ENCODE measurements at places on chromosomes 5 and 9.

DNA sequence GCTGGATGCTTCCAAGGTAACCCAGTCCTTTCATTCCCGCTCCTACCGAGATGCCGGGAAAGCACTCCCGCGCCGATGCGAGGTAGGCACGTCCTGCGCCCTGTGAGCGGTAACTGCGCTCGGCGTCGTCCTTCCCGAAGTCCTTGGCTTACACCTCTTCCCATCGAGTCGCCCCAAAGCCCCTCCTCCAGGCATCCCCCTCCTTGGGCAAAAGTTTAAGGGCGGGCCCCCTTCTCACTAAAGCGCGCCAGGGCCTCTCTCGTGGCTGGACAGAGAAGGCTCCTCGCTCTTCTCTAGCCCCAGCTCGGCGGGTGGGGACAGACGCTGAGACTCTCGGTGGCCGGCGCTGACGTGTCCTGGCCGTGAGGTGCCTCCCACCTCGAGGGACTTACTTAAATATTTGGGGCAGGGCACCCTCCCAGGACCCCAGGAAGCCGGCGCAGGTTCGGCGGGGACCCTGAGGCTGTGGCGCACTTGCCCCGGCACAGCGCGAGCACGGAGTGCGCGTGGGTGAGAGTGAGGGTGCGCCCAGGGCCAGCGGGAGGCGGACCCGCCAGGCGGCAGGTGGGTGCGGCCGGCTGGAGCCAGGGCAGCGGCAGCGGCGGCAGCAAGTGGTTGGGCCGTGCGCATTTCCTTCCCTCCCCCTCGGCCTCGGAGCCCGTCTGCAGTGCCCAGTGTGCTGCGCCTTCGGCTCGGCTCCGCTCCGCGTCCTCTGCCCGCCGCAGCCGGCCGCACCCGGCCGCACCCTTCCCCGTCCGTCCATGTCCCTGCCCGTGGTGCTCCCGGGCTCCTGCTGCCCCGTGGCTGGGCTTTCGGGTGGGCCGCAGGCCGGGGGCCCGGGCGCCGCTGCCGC, at the start of gene ENTREP1:
TSS of gene ENTREP1 (plus strand) at position 667 of the 853 bp plus-strand sequence. CDS start at position 762, 95 bp downstream.
- DNase-seq, result no peak

DNA sequence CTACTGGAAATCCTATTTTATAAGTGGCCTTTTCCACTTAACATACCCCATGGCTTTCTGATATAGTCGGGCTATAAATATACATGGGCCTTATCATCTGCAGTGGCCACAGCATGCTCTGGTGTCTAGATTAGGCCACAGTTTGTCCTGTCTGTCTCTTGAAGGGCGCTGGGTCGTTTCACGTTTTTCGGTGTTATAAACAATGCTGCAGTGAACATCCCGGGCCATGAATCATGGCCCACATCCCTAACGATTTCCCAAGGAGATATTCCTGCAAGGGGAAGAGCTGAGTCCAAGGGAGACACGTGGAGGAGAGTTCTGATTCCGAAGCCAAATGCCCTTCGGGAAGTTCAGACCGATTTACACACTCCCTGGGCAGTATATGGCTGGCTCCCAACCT, 8.4 kb downstream of the PLPP7 start:
- no peak for DNase-seq

DNA sequence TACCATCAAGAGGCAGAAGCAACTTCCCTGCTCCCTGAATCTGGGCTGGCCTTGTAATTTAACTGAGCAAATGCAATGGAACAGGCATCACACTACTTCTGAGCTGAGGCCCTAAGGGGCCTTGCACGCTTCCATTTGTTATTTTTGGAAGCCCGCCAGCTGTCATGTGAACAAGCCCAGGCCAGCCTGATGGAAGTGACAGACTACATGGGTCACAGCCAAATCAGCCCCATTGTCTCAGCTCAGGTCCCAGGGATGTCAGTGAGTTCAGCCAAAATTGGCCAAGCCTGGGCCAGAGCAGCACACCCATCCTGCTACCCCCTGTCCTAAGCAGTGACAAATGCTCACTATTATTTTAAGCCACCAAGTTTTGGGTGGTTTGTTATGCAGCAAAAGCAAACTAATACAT, 72.8 kb downstream of the PRRT1B start:
- no peak for DNase-seq

DNA sequence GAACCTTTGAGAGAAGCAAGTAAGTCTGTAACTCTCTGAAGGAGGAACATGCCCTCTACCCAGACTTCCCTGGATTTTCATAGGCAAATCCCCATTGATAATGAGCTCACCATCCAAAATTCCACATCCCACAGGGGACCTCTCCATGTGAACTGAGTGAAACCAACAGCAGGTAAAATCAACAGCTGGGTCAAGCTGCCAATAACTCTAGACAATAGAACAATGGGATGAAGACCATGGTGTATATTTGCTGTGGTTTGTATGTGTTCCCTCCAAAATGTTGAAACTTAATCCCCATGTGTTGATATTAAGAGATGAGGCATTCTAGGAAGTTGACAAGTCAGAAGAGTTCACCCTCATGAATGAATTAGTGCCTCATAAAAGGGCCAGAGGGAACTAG, 110.2 kb upstream of the MYO10 start:
- DNase-seq, result no peak

- DNase-seq, result no peak
Measured at GRCh38 chr5:81696418-81697397, 54.2 kb downstream of the SSBP2 start.

DNA sequence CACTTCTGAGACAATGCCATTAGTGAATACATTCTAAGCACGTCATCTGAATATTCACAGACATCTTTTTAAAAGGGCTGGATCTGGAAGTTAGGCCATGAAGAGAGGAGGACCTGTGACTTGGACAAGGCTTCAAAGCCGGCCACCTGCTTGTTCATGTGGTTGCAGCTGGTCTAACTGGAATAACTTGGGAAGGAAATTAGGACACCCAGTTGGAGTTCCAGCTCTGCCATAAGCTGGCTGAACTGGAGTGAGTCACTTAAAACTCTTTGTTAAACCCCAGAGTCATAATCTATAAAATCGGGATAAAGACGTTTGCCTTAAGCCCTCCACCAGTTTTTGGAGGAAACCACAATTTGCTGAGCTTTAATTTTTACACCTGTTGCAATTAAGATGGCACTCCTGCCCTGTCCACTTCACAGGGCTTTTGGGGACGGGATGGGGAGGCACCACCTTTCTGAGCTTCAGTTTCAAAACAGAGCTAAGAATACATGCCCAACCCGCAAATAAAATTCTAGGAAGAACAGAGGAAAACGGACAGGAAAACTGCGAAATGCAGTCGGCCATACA, 536 bp upstream of the STX17 start:
- DNase-seq, result no peak

DNA sequence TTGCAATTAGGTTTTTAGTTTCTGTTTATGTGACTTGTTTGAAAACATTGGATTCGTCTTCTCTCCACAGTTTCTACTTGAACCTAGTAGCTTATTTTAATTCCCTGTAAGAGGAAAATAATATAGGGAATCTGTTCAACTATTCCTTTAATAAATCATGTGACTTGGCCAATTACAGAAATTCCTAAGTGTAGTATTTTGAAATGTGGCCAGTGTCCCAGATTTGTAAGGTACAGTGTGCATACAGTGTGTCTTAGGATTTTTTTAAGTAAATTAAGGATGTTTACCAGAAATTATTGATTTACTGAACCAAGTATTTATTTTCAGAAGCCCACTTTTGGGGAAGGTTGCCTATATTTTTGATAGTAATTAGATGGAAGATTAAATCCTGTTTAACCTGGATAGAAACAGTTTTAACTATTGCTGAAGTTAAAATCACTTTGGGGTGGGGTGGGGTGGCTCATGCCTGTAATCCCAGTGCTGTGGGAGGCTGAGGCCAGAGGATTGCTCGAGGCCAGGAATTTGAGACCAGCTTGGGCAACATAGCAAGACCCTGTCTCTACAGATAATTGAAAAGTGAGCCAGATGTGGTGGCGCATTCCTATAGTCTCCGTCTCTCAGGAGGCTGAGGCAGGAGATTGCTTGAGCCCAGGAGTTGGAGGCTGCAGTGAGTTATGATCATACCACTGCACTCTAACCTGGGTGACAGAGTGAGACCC, 36.9 kb downstream of the G3BP1 start:
- no peak for DNase-seq

DNA sequence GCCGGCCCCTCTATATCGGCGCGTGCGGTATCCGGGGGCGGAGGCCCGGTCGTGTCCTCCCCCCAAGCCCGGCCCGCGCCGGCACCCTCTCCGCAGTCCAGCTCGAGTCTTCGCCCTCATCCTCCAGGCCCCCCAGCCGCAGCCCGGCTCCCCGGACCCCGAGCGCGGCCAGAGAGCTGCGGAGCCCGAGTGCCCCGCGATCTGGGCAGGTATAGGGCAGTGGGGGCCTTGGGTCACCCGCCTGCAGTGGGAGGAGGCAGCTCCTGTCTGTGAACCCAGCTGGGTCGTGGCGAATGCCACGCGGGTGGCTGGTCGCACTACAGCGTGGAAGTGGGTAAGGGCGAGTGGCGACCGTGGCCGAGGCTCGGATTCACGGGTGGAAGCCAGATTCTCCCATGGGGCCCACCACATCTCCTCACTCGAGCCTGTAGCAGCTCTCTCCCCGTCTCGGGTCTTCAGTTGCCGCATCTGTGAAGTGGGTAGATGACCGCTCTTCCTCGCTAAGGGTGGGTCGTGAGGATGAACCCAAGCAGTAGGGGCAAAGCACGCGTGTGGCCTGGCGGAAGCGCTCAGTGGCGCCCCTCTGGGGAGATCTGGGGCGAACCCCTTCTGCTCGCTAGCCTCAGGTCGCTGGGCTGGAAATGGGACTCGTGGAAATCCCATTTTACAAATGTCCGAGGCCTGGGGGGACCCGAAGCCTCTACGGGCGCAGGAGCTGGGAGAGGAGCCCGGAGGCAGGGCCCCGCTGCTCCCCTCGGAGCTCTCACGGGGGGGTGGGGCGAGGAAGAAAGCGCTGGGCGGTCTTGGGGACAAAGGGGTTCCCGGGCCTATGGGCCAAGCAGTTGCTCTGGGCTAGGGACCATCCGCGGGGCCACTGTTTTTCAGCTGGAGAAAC, 1.9 kb downstream of the NR5A1 start:
- DNase-seq, result no peak

DNA sequence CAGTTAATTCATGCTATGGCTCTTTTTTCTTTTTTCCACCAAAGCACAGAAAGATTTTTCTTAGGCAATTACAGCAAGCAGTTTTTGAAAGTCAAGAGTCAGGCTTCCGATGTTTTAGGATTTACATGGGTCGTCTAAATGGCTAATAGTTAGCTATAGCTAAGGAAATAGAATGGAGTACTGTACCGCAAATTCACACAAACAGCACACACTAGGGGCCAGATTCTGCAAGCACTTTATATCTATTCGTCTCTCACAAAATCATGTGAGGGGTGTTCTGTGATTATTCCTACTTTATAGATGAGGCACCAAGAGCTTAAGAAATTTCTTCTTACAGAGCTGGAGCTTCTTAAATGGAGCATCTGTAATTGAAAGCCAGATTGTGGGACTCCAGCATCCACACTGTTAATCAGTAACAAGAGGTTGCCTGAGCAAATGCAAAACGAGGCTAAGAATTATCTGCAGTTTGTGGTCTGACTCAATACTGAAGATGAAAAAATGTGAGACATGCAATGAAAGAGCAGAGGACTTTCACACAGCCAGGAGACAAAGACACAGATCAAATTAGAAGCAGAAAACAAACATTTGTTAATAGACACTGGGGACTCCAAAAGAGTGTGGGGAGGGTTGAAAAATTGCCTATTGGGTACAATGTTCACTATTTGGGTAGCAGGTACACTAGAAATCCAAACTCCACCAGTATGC, 62.7 kb upstream of the CTXN3 start:
- no peak for DNase-seq

DNA sequence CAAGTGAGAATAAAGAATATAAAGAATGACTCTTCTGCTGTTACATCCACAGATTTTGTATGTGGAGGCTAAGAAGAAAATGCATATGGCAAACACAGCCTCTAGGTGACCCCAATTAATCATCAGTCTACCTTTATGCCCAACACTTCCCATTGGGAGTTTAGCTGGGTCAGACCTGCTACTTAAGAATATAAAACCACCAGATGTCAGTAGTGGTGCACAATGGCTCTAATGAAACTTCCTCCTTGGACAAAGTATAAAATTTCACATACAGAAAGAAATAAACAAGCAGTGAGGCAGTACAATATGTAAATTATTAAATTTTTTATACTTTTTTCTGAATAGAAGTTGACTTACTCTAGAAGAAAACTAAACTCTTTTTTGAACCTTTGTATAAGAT, 539.9 kb downstream of the BRINP1 start:
- no peak for DNase-seq

GRCh38 chr9:111102793-111103464, 64.7 kb upstream of the LPAR1 start:
- no peak for DNase-seq

GRCh38 chr9:126145887-126146253, 180.8 kb upstream of the MVB12B start:
- no peak for DNase-seq

DNA sequence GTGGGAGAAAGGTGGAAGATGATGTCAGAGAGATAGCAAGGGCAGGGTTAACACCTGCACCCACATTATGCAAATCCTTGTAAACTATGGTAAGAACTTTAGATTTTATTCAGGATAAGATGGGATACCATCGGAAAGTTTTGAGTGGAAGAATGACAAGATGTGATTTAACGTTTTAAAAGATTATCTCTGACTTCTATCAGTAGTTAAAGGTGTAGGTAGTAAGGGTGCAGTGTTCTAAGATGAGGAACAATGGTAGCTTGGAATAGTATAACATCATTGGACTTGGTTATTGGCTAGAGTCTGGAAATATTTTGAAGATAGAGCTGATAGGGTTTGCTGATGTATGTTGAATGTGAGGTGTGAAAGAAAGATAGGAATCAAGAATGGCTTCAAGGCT, 211.3 kb downstream of the CCDC171 start:
- no peak for DNase-seq

DNA sequence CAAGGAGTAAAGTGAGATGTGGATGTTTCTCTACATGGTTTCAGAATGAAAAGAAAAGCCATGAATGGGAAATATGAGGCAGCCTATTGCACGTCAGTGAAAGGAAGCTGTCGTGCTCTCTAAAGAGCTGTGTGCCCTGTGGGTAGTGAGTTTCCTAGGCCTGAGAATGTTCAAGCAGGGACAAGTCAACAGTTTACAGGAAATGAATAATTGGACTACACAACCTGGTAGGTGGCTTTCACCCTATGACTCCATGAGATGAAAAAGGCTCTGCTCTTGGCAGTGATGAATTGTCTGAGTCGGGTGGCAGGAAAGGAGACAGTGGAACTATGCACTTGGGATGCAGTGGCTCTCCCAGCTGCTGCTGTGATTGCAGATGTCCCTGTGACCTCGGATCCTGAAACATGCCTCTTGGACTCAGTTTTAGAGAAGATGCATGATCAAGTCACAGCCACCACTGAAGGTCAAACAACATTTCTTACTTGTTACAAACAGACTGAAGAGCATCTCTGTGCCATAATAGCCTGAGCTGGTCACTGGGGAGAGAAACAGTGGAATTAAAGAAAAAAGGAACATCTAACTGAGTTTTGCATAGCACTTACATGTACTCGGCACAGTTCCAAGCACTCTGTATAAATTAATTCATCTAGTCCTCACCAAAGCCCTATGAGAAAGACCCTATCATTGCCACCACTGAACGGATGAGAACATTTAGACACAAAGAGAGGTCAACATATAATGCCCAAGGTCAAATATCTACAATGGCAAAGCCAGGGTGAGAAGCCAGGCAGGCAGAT, 293.7 kb downstream of the SPOCK1 start:
- no peak for DNase-seq

GRCh38 chr5:177428574-177429217, 2.2 kb downstream of the GRK6 start:
- DNase-seq, result no peak

Data from activated CD8-positive, alpha-beta memory T cell treated with anti-CD3 and anti-CD28 coated beads, Interleukin-2, amount 10 ng/mL, durations not matched to agents 7 days and 5 days (primary cell).